EL (cell line): ENCODE measurements at places on chromosomes 6 and 20.

DNA sequence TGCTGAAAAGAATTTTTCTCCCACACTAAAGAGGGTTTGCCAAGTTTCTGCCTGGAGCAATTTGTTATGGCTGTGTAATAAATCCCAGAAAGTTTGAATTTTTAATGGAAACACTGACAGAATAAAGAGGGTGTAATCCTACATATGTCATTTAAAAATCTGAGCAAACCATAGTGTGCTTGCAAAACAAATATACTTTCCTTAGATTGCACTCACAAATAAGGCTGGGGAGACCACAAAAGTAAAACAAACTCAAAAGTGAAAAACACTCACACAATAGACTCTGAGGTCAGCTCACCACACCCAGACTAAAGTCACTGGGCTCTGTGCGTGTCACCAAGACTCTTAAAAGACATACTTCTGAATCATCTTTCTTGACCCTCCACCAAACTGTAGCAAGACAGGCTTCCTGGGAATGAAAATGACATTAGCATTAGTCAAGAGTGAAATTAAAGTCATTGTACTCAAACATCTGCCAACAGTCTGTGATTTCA lies 4.8 kb upstream of the ATXN1 start:
- DNase-seq = peak; percentile 97

DNA sequence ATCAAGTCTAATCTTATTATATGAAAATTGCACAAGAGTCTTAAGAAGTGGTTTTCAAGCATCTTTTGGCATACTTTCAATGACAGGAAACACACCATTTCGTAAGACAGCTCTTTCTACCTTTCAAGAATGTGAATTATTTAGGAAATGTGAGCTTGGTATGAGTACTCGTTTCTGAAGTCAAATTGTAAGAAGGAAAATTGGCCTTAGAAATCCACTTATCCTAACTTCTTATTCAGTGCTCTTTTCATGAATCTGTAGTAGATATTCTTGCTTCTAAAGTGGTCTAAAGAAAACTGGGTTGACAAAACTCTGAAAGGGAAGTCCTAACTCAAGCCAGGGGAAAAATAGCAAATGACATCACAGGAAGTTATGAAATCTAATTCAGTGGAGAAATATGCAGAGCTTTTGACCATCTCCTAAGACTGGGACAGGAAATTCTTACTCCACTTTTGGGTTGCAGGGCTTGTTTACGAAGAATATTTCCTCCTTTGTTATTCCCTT lies 38.5 kb upstream of the OGFRL1 start:
- peak; percentile 90 for DNase-seq

DNA sequence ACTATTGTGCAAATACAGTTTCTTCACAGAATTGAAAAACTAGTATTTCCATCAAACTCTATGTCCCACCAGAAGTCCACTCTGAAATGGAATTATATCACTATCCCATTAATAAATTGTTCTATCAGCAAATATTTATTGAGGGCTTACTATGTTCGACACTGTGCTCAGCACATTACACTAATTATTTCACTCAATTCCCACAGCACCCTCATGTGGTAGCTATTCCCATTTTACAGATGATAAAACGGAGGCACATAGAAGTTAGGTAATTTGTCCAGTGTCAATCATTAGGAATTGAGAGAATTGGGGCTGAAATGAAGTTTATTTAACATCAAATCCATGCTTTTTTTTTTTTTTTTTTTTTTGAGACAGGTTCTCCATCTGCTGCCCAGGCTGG lies 52.5 kb downstream of the MKKS start:
- no peak for DNase-seq

GRCh38 chr6:113414511-113414910 lies 442.6 kb upstream of the MARCKS start:
- peak; percentile 87 for DNase-seq

DNA sequence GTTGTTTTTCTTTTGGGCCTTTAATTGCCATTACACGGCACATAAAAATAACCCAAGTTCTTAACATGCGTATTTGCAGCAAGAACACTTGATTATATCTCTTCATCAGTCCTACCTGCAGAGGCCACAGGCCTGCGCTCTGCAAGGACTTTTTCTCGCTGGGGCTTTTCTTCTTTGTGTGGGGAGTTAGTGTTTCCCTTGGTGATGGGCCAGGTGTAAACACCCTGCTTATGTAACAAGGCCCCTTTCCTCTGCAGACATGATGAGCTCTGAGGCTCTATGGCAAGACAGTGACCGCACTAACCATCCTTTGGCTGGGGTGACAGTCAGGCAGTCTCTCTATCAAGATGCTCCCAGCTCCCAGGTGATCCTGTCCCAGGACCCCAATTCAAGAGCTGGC lies 97.8 kb upstream of the PCSK2 start:
- DNase-seq = no peak

DNA sequence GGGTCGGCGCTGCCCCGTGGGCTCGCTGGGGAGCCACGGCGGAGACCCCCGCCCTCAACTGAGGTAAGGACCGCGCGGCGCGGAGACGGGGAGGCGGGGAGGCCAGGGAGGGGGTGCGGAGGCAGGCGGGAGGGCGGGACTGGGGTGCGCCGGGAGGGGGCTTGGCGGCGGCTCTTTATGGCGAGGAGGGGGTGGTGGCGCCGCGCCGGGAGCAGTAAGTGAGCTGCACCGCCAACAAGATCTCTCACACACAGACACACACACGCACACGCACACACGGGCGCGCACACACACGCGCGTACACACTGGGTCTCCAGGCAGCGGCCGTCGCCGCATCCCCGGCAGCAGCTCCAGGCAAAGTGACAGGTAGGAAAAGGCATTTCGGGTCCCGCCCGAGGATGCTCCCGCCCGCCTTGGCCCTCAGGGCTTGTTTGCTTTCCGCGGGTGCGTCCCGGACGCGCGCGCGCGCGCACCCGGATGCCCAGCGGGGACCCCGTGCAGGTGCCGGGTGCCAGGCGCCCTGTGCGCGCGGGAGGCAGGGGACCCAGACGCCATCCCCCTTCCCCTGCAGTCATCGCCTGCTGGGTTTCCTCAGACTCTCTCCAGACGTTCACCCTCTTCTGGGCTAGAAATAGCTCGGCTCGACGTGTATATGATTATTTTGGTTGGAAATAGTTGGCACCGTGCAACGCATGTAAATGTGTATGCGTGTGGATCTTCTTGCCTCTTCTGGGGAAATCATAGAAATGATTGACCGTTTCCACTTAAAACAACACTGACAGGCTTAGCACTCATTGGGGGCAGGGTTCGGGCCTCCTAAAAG lies at the start of gene PLCB4:
Gene PLCB4 (plus strand): TSS at position 247 of the 823 bp plus-strand sequence. CDS start 238,728 bp downstream, outside the sequence.
- peak; percentile 76 for DNase-seq

GRCh38 chr6:154197196-154197860 lies 158.3 kb downstream of the OPRM1 start:
- peak; percentile 37 for DNase-seq
